Naive thymus-derived CD4-positive, alpha-beta T cell (primary cell): ENCODE measurements at places on chromosomes 4 and X.

DNA sequence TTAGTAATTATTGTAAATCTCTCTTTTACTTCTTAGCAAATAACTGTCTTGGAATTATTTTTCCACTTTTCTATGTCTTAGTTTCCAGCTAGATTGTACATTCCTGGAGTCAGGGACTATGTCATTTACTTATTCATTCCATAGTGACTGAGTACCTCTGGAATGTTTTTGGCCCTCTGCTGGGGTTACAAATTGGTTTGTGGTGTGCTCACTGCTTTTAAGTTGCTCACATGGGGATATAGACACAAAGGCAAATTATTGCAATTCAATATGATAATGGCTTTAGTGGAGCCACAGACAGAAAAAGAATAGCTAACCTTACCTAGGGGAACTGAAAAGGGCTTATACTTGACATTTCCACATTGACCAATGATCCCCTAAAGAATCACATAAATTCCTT lies 63.7 kb upstream of the PDGFRA start:
- DNase-seq: no peak

- no peak for DNase-seq
Measured at GRCh38 chr4:152680988-152681603, 1.3 kb upstream of the TMEM154 start.

DNA sequence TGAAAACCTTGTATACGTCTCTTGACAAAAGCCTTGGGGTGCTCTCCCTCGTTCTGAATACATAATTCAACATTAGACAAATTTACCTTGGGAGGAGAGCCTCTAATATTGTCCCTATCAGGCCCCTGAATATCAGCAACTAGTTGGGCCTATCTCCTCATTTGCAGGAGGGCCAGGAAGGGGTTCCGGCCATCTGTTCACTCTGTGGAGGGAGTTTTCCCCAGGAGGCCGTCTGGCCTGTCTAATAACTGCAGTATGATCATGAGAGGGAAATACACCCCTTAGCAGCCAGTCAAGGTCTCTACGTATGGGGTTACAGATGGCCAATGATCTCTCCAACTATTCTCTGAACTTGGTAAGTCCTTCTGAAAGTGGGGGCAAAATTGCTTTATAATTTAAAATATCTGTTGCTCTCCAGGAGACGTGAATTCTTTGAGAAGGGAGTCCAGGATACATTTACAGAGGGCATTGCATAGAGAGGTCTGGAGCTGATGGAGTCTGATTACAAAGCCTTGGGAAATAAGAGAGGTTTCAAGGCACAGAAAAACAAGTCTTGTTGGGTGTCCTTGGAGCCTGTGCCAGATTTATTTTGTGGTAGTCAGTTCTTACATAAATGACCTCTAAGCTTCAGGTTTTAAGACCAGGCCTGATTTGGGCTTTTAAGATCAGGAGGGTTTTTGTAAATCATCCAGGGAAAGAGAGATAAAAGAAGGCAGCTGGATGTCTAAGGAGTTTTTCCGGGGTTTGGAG lies 48.2 kb upstream of the UXT start:
- no peak for DNase-seq

GRCh38 chr4:113740857-113741379 lies 20.6 kb downstream of the CAMK2D start:
- DNase-seq: no peak

DNA sequence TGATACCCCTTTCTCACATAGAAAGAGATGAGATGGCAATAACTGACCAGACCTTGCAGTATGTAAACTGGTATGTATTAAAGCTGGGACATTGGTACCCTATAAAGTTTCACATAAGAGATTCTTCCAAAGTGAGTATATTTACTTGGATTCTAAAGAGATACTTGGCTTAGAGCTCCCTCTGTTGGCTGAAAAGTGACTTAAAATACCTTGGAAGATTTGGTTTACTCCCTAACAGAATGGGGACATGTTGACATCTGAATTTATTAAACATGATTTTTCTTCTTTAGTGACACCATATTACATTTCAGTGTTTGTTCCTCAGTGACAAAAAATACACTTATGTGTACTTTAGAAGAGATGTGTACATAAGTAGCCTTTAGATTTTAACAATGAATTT lies 47.9 kb upstream of the RGN start:
- DNase-seq: peak; percentile 16

GRCh38 chrX:96405842-96406241 lies 278.8 kb upstream of the DIAPH2 start:
- no peak for DNase-seq

- no peak for DNase-seq
Measured at GRCh38 chrX:9475984-9476383, 11.1 kb downstream of the TBL1X start.
